ENCODE measurements at places on chromosomes 1 and 21. TPM values are rescaled to one million over a fixed set of nuclear protein-coding genes. Genes with fewer than 3 reads are reported as not detected.

GRCh38 chr1:201653883-201654282 is 115.0 kb downstream of the NAV1 start:
- H3K27me3 ChIP-seq, result no peaks in the 10 kb centered on the region
- H3K4me3 ChIP-seq, result no peak overlapping the region
- H3K4me1 ChIP-seq, result peaks cover 21% of the 10 kb centered on the region
- no peak for DNase-seq
- H3K36me3 ChIP-seq, result no peaks in the 10 kb centered on the region

- no peak overlapping the region for H3K4me3 ChIP-seq
- no peaks in the 10 kb centered on the region for H3K36me3 ChIP-seq
- no peaks in the 10 kb centered on the region for H3K4me1 ChIP-seq
- no peak overlapping the region for H3K27ac ChIP-seq
Observed at GRCh38 chr1:92822879-92823278, 9.0 kb upstream of the RPL5 start.

GRCh38 chr1:16091296-16091695 is 17.8 kb upstream of the FAM131C start:
- H3K4me1 ChIP-seq, result no peaks in the 10 kb centered on the region
- no peaks in the 10 kb centered on the region for H3K36me3 ChIP-seq
- no peak overlapping the region for H3K27ac ChIP-seq
- H3K27me3 ChIP-seq, result no peaks in the 10 kb centered on the region
- no peak for DNase-seq
- H3K4me3 ChIP-seq, result no peak overlapping the region

DNA sequence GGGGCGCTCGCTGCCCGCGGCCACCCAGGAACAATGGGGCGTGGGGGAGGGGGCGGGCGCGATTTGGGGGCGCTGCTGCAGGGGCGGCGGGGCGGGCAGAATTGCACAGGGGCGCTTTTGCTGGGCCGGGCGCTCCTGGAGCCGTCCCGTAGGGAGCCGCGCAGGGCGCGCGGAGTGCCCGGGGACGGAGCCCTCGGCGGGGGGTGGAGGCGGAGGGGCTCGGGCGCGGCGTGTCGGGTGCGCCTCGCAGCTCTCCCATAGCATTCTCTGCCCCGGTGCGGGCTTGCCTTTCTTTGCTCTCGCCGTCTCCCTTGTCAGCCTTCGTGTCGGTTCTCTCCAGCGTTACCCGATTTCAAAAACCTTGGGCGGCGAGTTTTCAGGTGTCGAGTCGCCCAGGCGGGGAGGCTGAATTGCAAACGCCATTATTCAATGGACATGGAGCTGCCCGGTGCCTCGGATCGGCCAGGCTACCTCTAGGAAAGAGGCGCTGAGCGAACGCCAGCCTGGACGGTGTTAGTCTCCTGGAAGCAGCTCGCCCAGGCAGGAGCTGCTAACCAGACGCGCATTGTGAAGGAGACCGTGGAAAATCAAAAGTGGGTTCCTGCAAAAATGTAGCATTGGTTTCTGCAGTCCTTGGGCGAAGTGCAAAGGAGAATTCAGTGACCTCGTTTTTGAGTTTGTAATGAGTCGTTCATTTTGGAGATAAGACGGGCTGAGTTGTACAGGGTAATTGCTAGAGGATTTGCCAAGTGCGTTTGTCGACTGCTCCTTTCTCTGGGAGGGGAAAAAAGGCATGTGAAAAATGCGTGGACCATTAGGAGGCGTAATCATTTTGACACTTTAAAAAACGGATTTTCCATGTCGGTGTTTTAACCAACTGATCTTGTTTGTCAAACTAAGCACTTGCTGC is 626 bp downstream of the CXADR start:
- H3K4me3 ChIP-seq, result peak overlapping the region; percentile 54
- H3K27ac ChIP-seq, result no peak overlapping the region
- peaks cover 15% of the 10 kb centered on the region for H3K27me3 ChIP-seq
- H3K4me1 ChIP-seq, result no peaks in the 10 kb centered on the region

ZMYND12 gene
- total RNA-seq, result 0.42 TPM

TRAF5 gene
- 18.6 TPM for total RNA-seq

RAB42 gene
- total RNA-seq, result 0.87 TPM
